ENCODE measurements at places on chromosomes 3 and 15.

DNA sequence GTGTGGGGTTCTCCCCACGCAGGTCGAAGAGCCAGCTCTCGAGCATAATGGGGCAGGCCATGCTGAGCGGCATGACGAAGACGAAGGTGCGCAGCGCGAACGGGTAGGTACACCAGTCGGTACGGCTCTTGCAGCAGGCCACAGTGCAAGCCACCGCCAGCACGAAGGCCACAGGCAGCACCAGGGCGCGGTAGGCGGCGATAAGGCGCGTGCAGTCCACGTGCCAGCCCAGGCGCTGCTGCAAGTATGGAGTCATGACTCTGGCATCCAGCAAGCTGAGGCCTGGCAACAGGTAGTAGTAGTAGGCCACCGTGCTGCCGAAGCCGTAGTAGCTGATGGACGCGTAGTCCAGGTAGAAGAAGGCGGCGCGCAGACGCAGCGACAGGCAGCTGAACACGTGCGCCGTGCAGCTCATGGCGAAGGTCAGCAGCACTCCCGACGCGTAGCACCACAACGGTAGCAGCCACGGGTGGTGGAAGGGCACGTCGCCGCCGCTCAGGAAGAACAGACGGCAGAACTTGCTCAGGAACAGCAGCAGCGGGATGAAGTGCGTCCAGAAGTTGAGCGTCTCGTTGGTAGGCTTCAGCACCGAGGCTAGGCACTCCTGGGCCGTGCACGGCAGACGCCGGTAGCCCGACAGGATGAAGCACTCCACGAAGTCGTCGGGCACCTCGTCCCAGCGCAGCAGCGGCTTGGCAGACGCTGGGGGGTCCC, 797 bp downstream of the PAQR9 start:
- H3K27ac ChIP-seq: peak overlapping the region; percentile 50
- no peaks in the 10 kb centered on the region for H3K36me3 ChIP-seq
- peaks cover 68% of the 10 kb centered on the region for H3K27me3 ChIP-seq
- DNase-seq: no peak
- peaks cover 5% of the 10 kb centered on the region for H3K4me1 ChIP-seq

DNA sequence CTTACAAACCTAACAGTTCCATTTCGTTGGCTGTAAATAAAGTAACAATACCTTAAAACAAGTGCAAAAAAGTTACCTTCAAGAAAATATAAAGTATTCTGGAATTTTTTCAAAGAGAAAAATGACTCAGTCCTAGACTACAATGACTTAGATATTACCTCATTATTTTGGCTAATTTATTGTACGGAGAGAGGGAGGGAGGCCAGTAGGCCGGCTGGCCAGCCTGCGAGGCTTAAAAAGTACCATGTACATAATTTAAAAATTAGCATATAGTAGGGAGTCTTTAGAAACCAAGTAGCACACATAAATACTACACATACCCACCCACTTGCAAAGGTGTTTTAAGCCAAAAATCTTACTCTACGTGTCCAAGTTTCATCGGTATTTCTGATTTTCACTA, 41.9 kb upstream of the MAP4 start:
- peaks cover 17% of the 10 kb centered on the region for H3K4me1 ChIP-seq
- peaks cover 16% of the 10 kb centered on the region for H3K36me3 ChIP-seq
- H3K27ac ChIP-seq: no peak overlapping the region
- no peak overlapping the region for H3K4me3 ChIP-seq
- no peak for DNase-seq

DNA sequence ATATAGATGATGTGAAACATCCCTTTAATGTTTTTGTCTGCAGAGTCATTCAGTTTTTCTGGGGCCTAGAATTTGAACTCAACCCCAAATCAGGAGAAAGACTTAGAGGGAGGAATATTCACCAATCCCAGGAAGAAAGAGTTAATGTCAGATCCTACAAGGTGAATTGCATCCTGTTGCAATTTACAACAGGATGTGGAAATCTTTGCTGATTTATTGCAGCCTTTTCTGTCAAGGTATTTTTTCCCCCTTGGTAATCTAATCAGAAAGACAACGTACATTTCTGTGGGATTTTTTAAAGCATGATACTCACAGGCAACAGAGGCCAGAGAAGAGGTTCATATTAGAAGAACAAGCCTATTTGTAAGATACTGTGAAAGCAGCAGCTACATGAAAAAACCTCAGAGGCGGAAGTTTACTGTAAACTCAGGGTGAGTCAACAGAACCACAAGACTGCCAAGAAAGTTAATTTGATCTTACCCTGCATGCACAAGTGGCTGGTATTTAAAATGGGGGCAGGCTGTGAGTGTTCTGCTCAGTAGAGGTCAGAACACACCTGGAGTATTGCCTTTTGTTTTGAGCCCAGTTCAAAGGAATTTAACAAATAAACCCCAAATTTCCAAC, 531.9 kb downstream of the AGBL1 start:
- H3K36me3 ChIP-seq: peaks cover 3% of the 10 kb centered on the region
- DNase-seq: peak; percentile 36
- H3K27me3 ChIP-seq: no peaks in the 10 kb centered on the region

DNA sequence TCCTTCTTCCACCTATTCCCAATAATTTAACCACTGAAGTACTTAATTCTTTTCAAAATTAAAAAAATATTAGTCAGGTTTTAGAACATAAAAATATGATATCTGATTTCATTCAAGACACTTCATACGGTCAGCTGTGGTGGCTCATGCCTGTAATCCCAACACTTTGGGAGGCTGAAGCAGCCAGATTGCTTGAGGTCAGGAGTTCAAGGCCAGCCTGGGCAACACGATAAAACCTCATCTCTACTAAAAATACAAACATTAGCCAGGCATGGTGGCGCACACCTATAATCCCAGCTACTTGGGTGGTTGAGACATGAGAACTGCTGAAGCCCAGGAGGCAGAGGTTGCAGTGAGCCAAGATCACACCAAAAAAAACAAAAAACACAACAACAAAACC, 56.7 kb downstream of the NBEAL2 start:
- H3K27ac ChIP-seq: no peak overlapping the region
- no peaks in the 10 kb centered on the region for H3K27me3 ChIP-seq

GRCh38 chr15:33894193-33894592, 74.1 kb upstream of the CHRM5 start:
- peaks cover 6% of the 10 kb centered on the region for H3K4me1 ChIP-seq
- H3K36me3 ChIP-seq: no peaks in the 10 kb centered on the region
- no peak overlapping the region for H3K27ac ChIP-seq
- H3K4me3 ChIP-seq: no peak overlapping the region
- no peak for DNase-seq
- peaks cover 2% of the 10 kb centered on the region for H3K27me3 ChIP-seq

GRCh38 chr3:12909710-12910109, 68.3 kb upstream of the RPL32 start:
- no peaks in the 10 kb centered on the region for H3K27me3 ChIP-seq
- peaks cover 18% of the 10 kb centered on the region for H3K36me3 ChIP-seq
- DNase-seq: no peak
- no peak overlapping the region for H3K27ac ChIP-seq
- H3K4me3 ChIP-seq: no peak overlapping the region

- no peaks in the 10 kb centered on the region for H3K27me3 ChIP-seq
- H3K4me1 ChIP-seq: peaks cover 7% of the 10 kb centered on the region
- no peak overlapping the region for H3K27ac ChIP-seq
Observed at GRCh38 chr15:89127054-89127702, 38.9 kb downstream of the ABHD2 start.

GRCh38 chr3:142647856-142648255, 51.7 kb downstream of the PLS1 start:
- H3K4me1 ChIP-seq: peaks cover 7% of the 10 kb centered on the region
- no peak overlapping the region for H3K27ac ChIP-seq
- H3K27me3 ChIP-seq: no peaks in the 10 kb centered on the region
- DNase-seq: no peak

DNA sequence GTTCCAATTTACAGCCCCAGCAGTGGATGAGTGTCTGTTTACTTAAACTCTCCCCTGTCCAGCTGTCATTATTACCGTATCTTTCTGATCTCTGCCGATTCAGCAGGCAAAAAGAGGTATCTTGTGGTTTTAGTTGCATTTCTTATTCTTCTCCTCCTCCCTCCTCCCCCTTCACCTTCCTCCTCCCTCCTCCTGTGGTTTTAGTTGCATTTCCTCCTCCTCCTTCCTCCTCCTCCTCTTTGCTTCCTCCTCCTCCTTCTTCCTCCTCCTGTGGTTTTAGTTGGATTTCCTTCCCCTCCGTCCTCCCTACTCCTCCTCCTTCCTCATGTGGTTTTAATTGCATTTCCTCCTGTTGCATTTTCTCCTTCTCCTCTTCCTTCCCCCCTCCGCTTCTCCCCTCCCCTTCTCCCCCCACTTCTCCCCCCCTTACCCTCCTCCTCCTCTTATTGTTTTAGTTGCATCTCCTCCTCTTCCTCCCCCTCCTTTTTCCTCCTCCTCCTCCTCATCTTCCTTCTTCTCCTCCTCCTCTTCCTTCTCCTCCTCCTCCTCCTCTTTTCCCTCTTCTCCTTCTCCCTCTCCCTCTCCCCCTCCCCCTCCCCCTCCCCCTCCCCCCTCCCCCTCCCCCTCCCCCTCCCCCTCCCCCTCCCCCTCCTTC, 25.3 kb upstream of the VPS33B start:
- DNase-seq: no peak
- H3K4me3 ChIP-seq: no peak overlapping the region
- H3K27me3 ChIP-seq: peaks cover 30% of the 10 kb centered on the region
- H3K4me1 ChIP-seq: peaks cover 20% of the 10 kb centered on the region
- H3K27ac ChIP-seq: no peak overlapping the region

DNA sequence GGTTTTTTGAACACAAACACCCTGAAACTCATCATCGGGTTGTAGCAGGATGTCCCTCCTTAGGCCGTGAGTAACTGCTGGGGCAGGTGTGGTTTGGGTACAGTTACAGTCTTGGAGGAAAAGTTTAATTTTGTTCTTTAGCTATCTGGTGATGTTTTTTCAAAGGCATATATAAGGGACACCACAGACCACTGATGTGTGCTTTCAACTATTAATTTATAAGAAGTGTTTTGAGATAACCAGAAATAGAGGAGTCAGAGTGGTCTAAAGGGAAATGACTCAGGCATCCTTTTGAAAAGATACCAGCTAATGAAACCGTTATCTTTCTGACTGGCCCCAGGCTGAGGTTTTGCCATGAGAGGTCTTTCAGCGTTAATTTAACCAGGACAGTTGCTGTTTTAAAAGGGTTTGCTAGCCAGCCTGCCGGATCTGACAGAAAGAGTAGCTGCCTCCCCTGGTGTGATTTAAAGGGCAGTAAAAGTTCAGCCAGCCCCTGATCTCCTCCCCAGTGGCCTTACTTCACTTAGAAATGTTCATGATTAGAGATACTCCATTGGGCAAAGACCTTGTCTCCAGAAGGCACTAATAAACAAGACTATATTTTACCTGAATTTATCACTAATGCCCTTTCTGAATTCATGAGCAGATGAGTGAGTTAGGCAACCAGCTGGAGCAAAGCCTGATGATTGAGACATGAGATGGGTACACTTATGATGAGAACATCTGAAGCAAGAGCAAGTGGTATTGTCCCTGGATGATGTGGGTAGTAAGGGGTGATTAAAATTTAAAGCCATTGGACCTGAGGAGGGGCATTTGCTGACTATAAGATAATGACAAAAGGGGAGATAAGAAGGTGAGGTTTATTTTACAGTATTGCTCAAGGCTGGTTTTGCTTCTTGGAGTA, 482.5 kb upstream of the TBL1XR1 start:
- no peaks in the 10 kb centered on the region for H3K27me3 ChIP-seq
- no peak for DNase-seq
- H3K36me3 ChIP-seq: peaks cover 2% of the 10 kb centered on the region
- no peak overlapping the region for H3K4me3 ChIP-seq
- H3K4me1 ChIP-seq: peaks cover 22% of the 10 kb centered on the region

GRCh38 chr3:60557122-60557521, 694.1 kb downstream of the FHIT start:
- no peak for DNase-seq
- peaks cover 28% of the 10 kb centered on the region for H3K4me1 ChIP-seq
- peaks cover 1% of the 10 kb centered on the region for H3K36me3 ChIP-seq
- no peak overlapping the region for H3K4me3 ChIP-seq
- no peak overlapping the region for H3K27ac ChIP-seq

DNA sequence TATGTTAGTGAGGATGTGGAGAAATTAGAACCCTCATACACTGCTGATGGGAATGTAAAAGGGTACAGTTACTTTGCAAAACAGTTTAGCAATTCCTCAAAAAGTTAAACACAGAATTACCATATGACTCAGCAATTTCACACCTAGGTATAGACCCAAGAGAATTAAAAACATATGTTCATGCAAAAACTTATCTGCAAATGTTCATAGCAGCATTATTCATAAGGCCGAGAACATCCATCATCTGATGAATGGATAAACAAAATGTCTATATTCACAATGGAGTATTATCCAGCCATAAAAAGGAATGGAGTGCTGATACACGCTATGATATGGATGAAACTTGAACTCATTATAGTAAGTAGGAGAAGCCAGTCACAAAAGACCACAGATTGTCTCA, 10.3 kb downstream of the SEC13 start:
- H3K27ac ChIP-seq: peak overlapping the region; percentile 65
- H3K4me1 ChIP-seq: peaks cover 18% of the 10 kb centered on the region
- H3K27me3 ChIP-seq: no peaks in the 10 kb centered on the region

DNA sequence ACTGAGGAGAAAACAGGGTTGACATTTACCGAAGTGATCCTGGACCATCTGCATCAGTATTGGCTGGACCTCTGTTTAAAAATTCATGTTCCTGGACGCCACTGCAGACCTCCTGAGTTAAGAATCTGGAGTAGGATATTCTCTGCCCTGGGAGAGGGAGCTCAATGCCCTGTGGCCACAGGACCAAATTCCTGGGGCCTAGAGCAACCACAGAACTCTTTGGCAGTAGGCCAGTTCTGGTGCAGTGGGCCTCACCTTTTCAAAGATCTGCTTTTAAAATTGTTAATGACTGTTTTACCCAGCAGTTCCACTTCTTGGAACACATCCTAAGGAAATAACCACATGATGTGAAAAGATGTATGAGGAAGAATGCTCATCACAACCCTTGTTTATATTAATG, 133.3 kb upstream of the ADPGK start:
- H3K27ac ChIP-seq: no peak overlapping the region
- no peak for DNase-seq

DNA sequence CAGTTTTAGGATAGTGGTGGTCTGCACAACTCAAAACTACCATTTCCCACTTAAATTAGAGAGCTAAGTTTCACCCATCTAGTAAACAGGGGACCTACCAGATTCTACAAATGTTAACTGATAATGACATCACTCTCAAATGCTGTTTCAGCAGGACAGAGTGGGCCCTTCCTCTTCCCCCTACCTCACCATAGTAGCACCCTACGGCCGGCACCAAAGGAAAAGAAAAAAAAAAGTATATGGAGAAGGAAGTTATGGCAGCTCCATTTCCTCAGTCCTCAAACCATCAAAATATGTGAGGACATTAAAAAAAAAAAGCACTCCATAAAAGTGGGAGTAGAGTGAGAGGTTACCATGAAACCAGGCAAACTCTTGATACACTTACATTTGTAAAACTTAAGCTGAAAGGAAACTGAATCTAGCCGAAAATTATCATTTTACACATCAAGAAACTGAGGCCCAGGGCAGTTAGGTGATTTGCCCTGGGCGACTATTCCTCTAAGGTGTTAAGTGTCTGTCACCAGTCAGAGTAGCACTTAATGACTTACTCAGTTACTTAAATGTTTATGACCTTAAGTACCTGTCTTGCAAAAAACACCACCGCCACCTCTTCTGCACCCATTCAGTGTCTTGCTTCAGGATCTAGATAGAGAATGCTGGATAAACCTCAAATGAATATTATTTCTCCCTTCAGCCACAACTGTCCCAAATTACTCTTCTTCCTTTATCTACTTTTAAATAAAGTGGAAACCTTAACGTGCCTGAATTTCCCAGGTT, 2.7 kb downstream of the MSL2 start:
- H3K4me1 ChIP-seq: peaks cover 75% of the 10 kb centered on the region
- no peaks in the 10 kb centered on the region for H3K27me3 ChIP-seq
- H3K36me3 ChIP-seq: peaks cover 32% of the 10 kb centered on the region
- no peak for DNase-seq
- peak overlapping the region; percentile 96 for H3K27ac ChIP-seq
